ENCODE measurements at places on chromosomes 7 and 10.

GRCh38 chr7:73644688-73645286, 20.5 kb upstream of the MLXIPL start:
- DNase-seq, result no peak

GRCh38 chr7:1027242-1028043, 16.9 kb upstream of the GPR146 start:
- no peak for DNase-seq

DNA sequence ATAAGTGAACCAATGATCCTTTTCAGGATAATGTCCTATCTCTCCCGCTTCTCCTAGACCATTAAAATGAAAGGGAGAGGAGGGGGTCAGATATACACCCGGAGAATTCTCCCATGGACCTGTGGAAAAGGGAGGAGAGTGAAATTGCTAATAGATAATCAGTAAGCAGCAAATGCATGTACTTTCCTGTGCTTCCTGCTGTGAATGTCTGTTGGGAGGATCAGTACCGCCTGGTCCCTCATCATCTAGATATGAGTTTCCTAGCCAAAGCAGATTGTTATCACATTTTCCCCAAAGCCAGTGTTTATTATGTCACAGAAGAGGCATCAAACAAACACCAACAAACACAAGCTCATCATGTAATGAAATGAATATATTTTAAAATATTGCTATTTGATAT, 96.8 kb downstream of the GNAT3 start:
- no peak for DNase-seq

- DNase-seq, result no peak
Measured at GRCh38 chr7:3206771-3207191, 94.3 kb upstream of the SDK1 start.

- DNase-seq, result no peak
Measured at GRCh38 chr10:11719496-11720259, 22.5 kb upstream of the ECHDC3 start.

- no peak for DNase-seq
Measured at GRCh38 chr7:20737840-20738448, 48.7 kb downstream of the SP8 start.

DNA sequence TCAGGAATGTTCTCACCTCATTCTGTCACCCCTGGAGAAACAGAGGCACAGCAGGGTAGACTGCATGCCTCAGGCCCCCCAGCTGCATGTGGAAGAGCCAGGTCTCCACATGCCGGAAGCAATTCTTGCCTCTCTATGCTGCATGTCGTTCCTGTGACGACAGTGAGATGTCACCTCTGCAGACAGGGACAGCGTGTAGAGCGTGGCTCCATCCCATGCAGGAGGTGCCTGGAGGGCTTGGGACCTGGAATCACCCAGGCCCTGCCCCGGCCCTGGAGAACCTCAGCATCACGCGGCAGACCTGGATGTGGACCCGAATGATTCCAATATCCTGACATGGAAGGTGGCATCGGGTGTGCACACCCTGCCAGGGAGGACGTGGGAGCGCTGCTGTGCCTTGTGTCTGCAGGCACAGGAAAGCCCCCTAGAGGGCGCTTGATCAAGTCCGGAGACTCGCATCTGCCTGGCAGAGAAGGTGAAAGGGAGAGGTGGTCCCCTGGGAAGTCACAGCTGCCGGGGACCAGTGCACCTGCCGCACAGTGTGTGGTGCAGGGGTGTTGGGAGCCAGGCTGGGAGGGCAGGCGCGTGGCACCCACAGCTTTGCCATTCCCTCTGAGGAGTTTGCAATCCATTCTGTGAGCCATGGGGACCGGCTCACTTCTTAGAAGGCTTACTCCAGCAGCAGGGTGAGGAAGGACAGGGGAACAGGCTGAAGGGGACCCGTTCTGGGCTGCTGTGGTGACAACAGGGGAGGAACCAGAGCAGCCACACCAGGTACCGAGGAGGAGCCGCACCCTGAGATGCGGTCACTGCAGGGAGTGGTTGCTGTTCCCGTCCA, 45.3 kb upstream of the EN2 start:
- no peak for DNase-seq
